Ecto neural progenitor cell (in vitro differentiated cells): ENCODE measurements at places on chromosomes 6 and 20.

- DNase-seq, result no peak
Observed at GRCh38 chr6:117506180-117506835, 23.8 kb downstream of the DCBLD1 start.

DNA sequence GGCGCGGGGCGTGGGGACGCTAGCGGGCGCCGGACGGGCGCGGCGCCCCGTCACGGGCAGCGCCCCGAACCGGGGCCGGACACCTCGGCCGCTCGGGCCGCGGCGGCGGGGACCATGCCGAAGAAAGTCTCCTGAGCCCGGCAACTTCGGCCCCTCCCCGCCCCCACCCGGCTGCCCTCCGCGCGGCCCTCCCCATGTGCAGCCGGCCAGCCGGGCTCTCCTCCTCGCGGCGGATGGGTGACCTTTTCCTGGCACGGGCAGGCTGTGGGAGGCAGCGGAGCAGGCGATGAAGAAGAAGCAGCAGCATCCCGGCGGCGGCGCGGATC, 278 bp downstream of the UST start:
- DNase-seq, result peak; percentile 78

GRCh38 chr6:98529364-98529763, 305.0 kb upstream of the POU3F2 start:
- no peak for DNase-seq

DNA sequence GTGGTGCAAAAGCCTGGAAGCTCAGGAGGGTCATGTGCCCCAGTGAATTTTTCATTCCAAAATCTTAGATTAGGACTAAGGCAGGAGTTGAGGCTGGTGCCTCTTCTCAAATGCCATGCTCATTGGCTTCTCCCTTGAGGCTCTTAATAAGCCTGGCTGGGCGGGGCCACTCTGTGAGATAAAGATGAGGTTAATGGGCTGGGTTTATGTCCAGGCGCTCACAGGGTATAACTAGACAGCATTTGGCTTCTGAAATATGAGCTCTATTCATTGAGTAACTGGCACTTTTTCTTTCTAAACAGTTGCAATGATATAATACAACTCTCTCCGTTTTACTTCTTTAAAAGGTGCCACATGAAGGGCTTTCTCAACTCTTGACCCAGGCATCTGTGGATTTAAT, 156.3 kb downstream of the SCML4 start:
- no peak for DNase-seq

DNA sequence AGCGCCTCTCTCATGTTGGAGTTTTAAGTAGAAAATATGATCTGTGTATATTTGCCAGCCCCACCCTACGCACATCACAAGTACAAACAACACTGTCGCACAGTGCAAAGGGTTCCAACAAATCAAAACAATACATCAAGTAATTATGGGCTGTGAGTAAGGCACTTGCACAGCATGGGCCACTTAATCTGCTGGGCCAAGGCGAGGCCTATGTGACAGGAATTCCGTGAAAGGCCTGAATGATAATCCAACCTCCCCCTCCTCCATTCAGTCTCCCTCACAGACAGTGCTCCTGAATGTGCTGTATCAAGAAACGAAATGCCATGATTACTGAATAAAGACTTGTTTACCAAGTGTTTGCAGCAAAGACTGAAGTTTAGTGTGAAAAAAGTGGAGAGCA, 130.1 kb upstream of the SLC2A12 start:
- DNase-seq, result no peak

- DNase-seq, result no peak
Observed at GRCh38 chr6:47938405-47938804, 156.6 kb downstream of the OPN5 start.

DNA sequence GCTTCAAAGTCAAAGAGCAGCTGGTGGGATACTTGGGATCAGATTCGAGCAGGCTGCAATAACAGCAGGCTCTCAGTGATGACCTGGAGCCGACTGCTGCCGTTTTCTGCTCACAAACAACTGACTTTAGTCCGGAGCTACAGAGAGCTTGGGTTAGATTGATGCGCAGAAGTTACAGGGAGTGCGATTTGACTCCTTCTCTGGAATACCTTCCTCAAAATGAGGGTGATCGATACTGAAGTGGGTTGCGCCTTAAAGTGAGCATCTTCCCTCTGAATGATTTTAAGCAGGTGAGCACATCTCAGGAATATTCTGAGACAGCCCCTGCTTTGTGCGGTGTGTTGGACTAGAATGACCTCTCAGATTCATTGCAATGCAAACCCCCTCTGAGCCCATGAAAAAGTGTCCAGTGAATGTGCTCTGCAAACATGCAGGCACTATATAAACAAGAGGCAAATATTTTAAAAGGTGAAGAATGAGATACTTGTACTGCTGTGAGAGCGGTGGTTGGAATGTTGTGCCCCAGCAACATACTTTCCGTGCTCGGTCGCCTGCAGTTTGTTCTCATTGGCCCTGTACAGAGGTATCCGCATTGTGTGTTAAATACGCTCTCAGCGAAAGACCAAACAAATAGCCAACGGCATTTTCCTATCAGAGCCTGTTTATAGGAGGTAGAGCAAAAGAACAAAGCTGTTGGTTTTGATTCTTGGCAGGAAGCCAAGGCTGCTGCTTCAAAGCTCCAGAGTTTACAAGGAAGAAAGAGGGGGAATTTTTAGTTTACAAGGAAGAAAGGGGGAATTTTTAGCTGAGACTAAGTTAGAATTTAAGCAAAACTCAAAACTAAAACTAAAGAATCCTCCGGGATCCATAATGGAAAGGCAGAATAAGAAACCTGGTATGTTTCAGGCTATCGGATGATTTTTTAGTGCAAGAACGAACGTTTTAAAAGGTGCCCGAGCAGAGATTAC, 67.7 kb downstream of the PHACTR2 start:
- DNase-seq, result no peak

GRCh38 chr20:47729472-47729871, 55.8 kb downstream of the SULF2 start:
- no peak for DNase-seq

GRCh38 chr6:168366473-168366872, 46.9 kb upstream of the DACT2 start:
- DNase-seq, result no peak

DNA sequence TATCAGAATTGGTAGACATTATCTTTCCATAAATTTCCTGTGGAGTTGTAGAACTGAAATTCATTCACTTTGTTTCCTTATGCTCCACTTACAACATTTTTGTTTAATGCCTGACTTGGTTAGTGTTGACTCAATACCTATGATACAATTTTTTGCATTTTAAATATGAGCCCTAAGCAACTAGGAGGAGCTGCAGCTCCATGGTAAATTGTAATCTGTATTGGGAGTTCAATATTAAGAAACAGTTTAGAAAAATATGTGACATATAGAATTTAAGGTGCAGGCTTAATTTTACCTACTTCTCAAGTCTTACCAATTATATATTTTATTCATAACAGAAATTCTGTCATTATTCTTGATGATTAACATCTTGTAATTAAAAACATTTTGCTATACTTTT, 868.3 kb downstream of the EYS start:
- no peak for DNase-seq

GRCh38 chr6:72954716-72955115, 270.6 kb downstream of the KHDC1L start:
- DNase-seq, result no peak

- no peak for DNase-seq
Observed at GRCh38 chr20:47188540-47188939, 168.0 kb downstream of the ZMYND8 start.

GRCh38 chr20:38136421-38137245, 28.4 kb downstream of the TGM2 start:
- no peak for DNase-seq

DNA sequence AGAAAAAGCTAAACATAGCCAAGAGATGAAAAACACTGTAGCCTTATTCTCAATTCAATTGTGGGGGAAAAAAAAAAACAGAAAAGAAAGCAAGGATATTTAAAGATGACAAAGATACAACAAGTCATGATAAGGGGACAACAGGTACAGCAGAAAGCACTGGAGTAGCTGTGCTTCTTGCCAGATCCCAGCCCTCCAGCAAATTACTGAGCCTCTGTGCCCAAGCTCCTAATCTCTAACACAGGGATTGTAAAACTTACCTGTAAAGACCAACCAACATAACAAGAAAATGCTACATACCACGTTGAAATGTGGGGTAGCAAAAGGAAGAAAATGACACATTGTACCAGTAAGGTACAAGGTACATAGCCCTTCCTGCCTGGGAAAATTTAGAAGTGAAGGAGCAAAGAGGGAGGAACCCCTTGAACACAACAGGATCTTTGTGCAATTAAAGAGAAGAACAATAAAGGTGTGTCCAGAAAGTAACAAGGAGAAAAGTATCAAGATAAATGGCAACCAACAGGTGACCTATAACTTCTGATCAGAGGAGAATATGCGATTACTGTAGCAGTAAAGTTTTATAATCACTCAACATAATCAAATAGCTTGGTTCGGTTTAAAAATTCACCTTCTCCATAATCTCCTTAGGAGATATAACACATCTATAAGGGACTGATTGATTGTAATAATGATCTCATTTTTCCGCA, 30.6 kb downstream of the PREP start:
- no peak for DNase-seq

GRCh38 chr6:137800762-137801161, 66.3 kb upstream of the TNFAIP3 start:
- no peak for DNase-seq

DNA sequence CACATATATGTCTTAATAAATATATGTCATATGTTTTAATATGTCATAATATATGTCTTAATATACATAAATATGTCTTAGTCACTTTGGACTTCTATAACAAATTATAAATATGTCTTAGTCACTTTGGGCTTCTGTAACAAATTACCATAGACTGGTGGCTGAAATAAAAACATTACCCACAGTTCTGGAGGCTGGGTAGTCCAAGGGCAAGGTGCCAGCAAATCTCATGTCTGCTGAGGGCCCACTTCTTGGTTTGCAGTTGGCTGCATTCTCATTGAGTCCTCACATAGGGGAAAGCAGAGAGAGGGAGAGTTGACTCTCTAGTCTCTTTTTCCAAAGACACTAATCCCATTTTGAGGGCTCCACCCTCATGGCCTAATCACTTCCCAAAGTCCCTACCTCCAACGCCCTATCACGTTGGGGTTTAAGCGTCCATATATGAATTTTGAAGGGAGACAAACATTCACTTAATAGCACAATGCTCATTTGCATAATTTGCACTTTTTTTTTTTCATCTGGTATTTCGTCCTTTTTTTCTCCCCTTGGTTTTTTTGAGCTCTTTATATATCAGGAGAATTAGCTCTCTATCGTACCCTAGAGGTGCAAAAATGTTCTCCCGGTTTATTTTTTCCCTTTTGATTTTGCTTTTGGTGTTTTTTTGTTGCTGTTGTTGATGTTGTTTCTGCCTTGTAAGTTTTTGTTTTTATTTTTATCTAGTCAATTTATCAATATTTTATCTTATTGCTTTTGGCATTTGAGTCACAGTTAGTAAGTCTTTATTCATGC, 266.4 kb downstream of the PLCB1 start:
- DNase-seq, result no peak

DNA sequence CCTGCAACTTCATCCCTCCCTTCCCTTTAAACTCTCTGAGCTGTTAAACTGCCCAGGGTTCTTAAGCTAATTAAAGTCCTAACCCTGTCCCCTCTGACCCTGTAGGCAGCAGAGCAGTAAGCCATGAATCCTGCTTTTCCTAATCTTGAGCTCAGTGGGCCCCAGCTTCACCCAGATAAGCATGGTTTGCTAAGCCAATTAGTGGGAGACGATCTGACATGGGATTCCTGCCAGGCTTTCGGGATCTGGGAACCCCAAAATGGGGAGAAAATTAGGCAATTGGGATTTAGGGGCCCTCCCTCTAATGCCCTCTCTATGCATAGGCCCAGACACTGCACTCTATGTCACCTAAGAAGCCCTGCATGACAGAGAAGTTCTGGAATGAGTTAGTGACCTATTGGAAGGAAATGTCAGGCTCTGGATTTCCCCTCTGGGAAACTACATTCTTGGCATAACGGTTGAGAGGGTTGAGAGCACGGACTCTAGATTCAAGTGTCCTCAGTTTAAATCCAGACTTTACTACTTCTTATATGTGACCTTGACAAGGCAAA, 4.6 kb downstream of the XKR7 start:
- DNase-seq, result peak; percentile 63

DNA sequence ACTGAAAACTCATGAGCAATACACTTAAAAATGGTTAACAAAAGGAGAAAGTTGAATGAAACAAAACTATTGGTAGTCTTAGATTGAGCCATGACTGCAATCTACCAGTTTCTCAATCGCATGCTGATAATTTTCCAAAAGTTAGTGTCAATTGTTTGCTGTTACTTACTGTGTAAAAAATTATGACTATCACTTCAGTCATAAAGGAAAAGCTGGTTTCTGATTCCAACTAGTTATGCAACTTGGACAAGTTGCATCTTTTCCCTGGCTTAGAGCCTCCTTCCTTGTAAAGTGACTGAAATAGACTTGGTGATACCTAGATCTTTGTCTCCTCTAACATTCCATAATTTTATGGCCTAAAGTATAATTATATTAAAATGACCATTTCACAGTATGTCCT, 88.3 kb upstream of the PAK5 start:
- no peak for DNase-seq

DNA sequence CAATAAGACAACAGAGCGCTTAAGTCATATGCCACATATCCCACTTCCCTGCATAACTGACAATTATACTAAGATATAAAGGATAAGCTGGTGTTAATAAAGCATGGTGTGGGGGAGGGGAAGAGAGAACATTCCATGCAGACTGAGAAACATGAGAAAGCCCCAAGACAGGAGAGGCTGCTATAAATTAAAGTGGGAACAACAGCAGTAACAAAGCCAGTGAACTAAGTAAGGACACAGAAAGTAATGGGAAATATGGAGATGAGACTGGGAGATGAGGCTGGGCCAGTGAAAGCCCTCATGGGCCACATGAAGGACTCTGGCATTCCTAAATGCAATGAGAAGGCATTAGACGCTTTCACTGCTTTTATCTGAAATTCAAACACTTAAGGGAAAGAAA, 41.3 kb downstream of the SESN1 start:
- DNase-seq, result no peak

DNA sequence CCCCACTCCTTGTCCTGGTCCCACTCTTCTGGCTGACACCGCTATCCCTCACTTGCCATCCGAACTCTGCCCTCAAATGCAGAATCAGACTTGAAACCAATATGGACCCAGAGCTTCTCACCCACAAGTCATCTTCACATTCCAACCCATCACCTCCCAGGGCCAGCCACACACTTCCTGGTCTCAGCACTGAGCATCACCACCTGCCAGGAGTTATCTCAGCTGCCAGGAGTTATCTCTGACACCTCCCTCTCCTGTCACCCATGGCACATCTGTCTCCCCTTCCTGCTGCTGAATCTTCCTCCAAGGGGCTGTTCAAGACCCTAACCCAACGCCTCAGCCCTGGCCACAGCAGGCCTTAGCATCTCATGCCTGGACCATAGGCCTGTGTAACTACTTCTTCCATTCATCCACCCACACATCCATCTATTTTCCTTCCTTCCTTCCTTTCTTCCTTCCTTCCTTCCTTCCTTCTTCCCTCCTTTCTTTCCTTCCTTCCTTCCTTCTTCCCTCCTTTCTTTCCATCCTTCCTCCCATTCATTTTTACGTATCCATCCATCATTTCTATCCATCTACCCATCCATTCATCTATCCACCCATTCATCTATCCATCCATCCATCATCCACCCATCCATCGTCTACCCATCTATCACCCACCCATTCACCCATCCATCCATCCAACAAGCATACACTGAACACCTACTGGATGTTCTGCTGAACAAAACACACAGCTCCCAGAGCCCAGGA, 74.6 kb upstream of the NNAT start:
- no peak for DNase-seq

GRCh38 chr6:81734081-81734480, 18.4 kb downstream of the TENT5A start:
- DNase-seq, result no peak

- no peak for DNase-seq
Observed at GRCh38 chr6:131893198-131893597, 58.0 kb downstream of the CCN2 start.
